HCT116 (cell line): ENCODE measurements at places on chromosomes 6 and 20. TPM values are rescaled to one million over a fixed set of nuclear protein-coding genes. Genes with fewer than 3 reads are reported as not detected.

The CPNE5 gene
- total RNA-seq: not detected

The MLN gene
- not detected for total RNA-seq

The TINAG gene
- not detected for total RNA-seq

DNA sequence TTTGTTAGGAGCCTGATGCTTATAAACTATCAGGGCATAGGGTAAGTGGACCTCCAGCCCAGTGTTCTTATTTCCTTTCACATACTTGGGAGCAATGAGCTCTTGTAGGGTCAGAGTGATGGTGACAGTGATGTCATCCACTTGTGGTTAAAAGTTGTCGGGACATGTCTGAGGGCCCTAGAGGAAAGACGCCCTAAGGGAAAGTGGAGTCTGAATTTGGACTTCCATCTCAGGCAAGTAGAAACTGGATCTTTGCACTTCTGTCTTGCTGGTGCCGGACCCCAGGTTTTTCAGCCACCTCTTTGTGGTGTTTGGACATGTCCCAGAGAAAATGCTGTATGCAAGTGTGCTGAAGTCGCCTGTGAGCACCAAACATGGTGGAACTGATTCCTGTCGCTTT is 900.5 kb downstream of the C6orf118 start:
- DNase-seq: no peak
- H3K27ac ChIP-seq: no peak overlapping the region
- no peaks in the 10 kb centered on the region for H3K36me3 ChIP-seq
- H3K4me1 ChIP-seq: no peaks in the 10 kb centered on the region
